ENCODE measurements at places on chromosomes 2 and 18. TPM values are rescaled to one million over a fixed set of nuclear protein-coding genes. Genes with fewer than 3 reads are reported as not detected.

The LYG2 gene
- total RNA-seq, result not detected

The POLR1A gene
- total RNA-seq, result 22.4 TPM

The RAX gene
- not detected for total RNA-seq

The SEMA4F gene
- 13.4 TPM for total RNA-seq

The RGPD4 gene
- total RNA-seq, result 0.07 TPM

The RDH14 gene
- total RNA-seq, result 38.3 TPM

The TXNDC2 gene
- 0.17 TPM for total RNA-seq

The VAMP5 gene
- total RNA-seq, result not detected

The ZNF638 gene
- 66.6 TPM for total RNA-seq

The SERPINB3 gene
- 0.06 TPM for total RNA-seq

The MREG gene
- 3.9 TPM for total RNA-seq

The EFR3B gene
- 10.0 TPM for total RNA-seq

The CD28 gene
- total RNA-seq, result not detected

The SCN7A gene
- not detected for total RNA-seq

The LRRC30 gene
- not detected for total RNA-seq

The ACOXL gene
- total RNA-seq, result not detected

The INHBB gene
- total RNA-seq, result 35.9 TPM

The NABP1 gene
- 16.2 TPM for total RNA-seq

The BBS5 gene
- 5.5 TPM for total RNA-seq

The TTR gene
- not detected for total RNA-seq

The CHRND gene
- total RNA-seq, result 0.09 TPM

The CCDC195 gene
- not detected for total RNA-seq

The MEP1B gene
- 0.05 TPM for total RNA-seq

The MARCHF4 gene
- 20.0 TPM for total RNA-seq

The OXER1 gene
- total RNA-seq, result not detected

The ABCG8 gene
- total RNA-seq, result not detected

The STAT4 gene
- total RNA-seq, result 3.9 TPM

The SNTG2 gene
- total RNA-seq, result not detected

The CD207 gene
- total RNA-seq, result 0.07 TPM

The NCKAP5 gene
- total RNA-seq, result 0.61 TPM

The SERPINB7 gene
- total RNA-seq, result 2.0 TPM

The SAG gene
- not detected for total RNA-seq

The DES gene
- 0.47 TPM for total RNA-seq

The SERPINE2 gene
- total RNA-seq, result 144 TPM

The ABCG5 gene
- not detected for total RNA-seq

The EFEMP1 gene
- 48.1 TPM for total RNA-seq

The TFCP2L1 gene
- 24.2 TPM for total RNA-seq

The GRB14 gene
- total RNA-seq, result 5.0 TPM
